Progenitor cell of endocrine pancreas (in vitro differentiated cells): ENCODE measurements at places on chromosomes 16 and 17. TPM values are rescaled to one million over a fixed set of nuclear protein-coding genes. Genes with fewer than 3 reads are reported as not detected.

Gene CDT1
- total RNA-seq = 22.8 and 25.3 TPM in 2 replicates

DNA sequence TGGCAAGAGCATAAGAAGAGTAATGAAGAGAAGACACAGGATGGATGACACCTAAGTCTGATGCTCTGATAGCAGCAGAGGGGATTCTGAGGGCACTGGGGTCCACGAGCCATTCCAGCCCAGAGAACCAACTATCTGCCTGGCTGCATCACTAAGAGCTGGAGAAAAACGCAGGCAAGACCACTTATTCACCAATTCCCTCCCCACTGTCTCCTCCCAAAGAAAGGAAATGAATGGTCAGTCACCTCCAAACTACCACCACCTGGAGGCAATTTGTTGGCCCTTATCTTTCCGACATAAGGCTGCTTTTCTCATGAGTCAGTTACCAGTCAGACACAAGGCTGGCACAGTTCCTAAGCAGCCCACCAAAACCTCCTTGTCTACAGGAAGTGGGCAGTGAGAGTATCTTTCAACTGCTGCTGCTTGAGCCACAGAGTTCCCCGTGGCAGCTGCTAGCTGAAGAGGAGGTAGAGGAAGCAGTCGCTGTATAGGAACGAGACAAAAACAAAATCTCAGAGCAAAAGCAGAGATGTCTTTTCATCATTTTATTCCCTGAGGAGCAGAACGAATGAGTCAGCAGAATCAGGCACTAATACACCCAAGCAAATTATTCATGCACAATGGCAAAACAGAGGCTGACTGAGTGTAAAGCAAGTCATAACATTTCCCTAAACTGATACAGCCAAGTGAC, 111.1 kb downstream of the SMG6 start:
- DNase-seq = no peak
- no peak overlapping the region for H3K27ac ChIP-seq
- H3K4me1 ChIP-seq = peaks cover 6% of the 10 kb centered on the region
- no peaks in the 10 kb centered on the region for H3K27me3 ChIP-seq
- H3K36me3 ChIP-seq = peaks cover 16% of the 10 kb centered on the region

- H3K4me1 ChIP-seq = peaks cover 3% of the 10 kb centered on the region
- H3K27ac ChIP-seq = no peak overlapping the region
- no peak for DNase-seq
- H3K36me3 ChIP-seq = no peaks in the 10 kb centered on the region
- H3K4me3 ChIP-seq = no peak overlapping the region
- H3K27me3 ChIP-seq = peaks cover 11% of the 10 kb centered on the region
These were observed 250.6 kb upstream of the ZFHX3 start for GRCh38 chr16:73298562-73298961.

- H3K36me3 ChIP-seq = no peaks in the 10 kb centered on the region
- no peak overlapping the region for H3K4me3 ChIP-seq
- H3K27me3 ChIP-seq = peaks cover 2% of the 10 kb centered on the region
- no peak for DNase-seq
- H3K4me1 ChIP-seq = peaks cover 3% of the 10 kb centered on the region
These were observed 624.3 kb downstream of the MAF start for GRCh38 chr16:78976212-78976611.

DNA sequence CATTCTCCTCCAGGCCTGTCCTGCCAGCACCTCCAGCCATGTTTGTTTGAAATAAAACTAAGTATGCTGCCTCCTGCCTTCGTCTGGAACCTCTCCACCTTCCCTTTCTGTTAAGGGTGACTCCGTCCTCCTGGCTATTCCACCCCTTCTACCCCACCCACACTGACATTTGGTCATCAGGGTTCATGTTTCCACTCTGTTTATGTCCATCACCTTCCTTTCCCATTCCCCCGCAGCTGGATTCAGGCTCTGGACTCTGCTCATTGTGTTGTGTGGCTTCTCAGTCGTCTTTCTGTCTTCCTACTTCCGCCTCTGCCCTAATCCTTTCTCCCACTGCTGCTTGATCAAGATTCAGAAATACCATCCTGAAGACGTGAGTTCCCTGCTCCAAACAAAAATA, 28.6 kb downstream of the EPN2 start:
- H3K4me1 ChIP-seq = peaks cover 20% of the 10 kb centered on the region
- DNase-seq = no peak
- H3K36me3 ChIP-seq = peaks cover 5% of the 10 kb centered on the region
- no peaks in the 10 kb centered on the region for H3K27me3 ChIP-seq
- H3K27ac ChIP-seq = peak overlapping the region; percentile 7

DNA sequence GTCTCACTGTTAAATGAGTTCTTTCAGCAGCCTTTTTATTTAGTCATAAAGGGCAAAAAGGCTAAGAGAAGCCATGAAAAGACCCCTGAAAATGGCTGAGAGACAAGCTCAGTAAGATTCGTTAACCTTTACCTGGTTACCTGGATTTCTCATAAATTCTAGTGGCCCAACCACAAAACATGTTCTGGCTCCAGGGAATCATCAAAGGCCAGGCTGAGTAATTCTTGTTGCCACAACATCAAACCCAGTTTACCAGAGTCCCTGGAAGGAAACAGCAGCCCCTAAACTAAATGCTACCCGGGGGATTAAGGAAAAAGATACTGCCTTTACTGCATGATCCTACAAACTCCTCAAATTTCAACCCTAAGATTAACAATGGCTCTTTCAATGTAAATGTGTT, 15.8 kb downstream of the CYTH1 start:
- no peak overlapping the region for H3K4me3 ChIP-seq
- no peaks in the 10 kb centered on the region for H3K27me3 ChIP-seq
- H3K36me3 ChIP-seq = no peaks in the 10 kb centered on the region
- H3K4me1 ChIP-seq = peaks cover 11% of the 10 kb centered on the region

DNA sequence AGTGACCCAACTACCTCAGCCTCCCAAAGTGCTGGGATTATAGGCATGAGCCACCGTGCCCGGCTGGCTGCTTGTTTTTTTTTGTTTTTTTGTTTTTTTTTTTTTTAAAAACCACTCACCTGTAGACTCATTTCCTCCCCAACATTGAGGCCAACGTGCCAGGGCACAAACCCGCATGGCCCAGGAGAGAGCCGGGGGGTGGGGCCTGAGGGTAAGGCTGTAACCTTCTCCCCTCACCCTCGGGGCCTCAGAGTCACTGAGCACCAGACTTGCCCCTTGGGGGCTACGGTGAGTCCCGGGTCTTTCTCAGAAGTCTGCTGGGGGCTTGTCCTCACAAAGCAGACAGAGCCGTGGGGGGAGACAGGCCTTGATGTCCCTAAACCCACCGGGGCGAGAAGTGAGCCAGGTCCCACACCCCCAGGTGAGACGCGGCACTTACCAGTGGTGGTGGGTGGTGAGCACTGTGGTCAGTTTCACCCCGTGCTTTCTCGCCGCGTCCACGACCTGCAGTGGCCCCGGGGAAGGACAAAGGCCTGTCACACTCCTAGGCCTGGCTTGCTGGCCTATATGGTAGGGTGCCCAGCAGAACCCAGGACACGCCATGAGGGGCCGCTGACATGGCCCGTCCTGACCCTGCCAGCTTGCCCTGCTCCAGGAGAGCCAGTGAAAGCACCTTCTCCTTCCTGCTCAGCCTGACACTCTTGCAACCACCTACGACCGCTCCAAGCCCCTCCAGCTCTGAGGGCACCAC, 4.6 kb downstream of the HAGH start:
- H3K36me3 ChIP-seq = peaks cover 2% of the 10 kb centered on the region
- no peak overlapping the region for H3K27ac ChIP-seq
- DNase-seq = no peak
- H3K27me3 ChIP-seq = no peaks in the 10 kb centered on the region
- peaks cover 9% of the 10 kb centered on the region for H3K4me1 ChIP-seq
- no peak overlapping the region for H3K4me3 ChIP-seq

DNA sequence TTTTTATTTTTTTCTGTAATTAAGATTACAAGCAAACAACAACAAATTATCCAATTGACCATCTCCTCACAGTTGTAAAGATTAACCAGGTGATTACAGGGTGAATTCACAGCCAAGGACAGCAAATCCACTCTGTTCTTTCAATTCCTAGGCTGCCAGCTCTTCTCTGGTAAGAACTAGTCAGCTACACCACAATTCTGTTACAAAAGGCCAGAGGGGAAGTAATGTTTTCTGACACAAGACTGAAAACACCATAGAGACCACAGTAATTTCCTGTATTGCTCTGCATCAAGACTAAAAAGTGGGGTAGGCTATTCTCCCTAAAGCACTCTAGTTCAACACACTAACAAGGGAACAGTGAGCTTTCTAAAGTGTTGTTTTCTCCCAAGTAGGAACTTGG, 10.6 kb downstream of the CA10 start:
- no peak for DNase-seq
- no peak overlapping the region for H3K4me3 ChIP-seq
- no peaks in the 10 kb centered on the region for H3K36me3 ChIP-seq

Gene KRT33B
- not detected in 2 replicates for total RNA-seq

- no peak overlapping the region for H3K27ac ChIP-seq
- H3K4me1 ChIP-seq = peaks cover 13% of the 10 kb centered on the region
- no peak for DNase-seq
- no peaks in the 10 kb centered on the region for H3K27me3 ChIP-seq
These were observed 5.9 kb upstream of the NFATC3 start for GRCh38 chr16:68079376-68079625.
